Adipocyte (in vitro differentiated cells): ENCODE measurements at places on chromosomes 6 and 20.
A peak's percentile ranks its signal among the peaks of the same experiment; 100 is the strongest.

DNA sequence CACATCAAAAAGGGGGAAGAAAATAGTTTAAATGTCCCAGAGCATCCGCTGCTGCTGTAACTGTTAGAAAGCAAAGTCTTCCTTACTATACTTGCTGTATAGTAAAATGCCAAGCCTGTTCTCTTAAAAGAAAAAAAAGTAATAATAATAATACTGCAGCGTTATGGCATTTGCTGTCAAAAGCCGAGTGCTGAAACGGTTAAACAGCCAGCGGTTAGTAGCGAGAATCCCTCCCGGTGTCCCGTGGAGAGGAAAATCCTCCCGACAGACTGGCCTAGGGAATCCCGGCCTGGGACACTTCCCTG lies 19.5 kb upstream of the NFATC2 start:
- DNase-seq, result no peak

- DNase-seq, result no peak
These were observed 23.9 kb downstream of the KDM1B start for GRCh38 chr6:18178960-18179615.

DNA sequence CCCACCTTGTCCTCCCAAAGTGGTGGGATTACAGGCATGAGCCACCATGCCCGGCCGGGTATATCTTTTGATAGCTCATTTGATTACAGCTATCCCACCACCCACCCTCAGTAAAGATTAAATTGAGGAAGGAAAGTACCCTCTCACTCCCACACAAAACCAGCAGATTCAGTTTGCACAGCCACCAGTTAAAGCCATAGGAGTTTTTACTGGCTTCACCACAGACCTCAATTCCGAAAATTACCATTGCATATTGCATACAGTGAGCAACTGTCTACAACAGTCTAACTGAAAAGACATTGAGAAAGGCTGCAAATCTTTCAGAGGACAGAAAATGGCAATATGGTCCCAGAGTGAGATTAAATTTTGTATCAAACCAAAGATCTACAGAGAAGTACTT lies 34.9 kb downstream of the ESF1 start:
- no peak for DNase-seq

GRCh38 chr6:89547281-89547680 lies 91.3 kb downstream of the LYRM2 start:
- DNase-seq, result no peak

DNA sequence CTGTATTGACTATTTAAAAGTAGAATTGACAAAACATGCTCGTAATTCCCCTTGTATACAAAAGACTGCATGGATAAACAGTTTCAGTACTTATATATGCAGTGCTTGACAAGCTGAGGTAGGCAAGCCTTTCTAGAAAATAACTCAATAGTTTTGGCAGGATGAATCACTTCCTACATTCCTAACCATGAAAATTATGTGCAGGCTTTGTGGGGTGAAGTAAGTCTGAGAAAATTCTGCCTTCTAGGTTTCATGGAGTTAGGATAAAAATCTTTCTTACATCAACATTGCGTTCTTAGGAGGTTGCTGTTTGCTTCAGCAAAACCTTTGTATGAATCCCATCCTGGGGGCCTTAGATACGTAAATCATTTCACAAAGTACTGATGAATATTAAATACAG lies 801.4 kb upstream of the EYS start:
- DNase-seq, result peak; percentile 60

DNA sequence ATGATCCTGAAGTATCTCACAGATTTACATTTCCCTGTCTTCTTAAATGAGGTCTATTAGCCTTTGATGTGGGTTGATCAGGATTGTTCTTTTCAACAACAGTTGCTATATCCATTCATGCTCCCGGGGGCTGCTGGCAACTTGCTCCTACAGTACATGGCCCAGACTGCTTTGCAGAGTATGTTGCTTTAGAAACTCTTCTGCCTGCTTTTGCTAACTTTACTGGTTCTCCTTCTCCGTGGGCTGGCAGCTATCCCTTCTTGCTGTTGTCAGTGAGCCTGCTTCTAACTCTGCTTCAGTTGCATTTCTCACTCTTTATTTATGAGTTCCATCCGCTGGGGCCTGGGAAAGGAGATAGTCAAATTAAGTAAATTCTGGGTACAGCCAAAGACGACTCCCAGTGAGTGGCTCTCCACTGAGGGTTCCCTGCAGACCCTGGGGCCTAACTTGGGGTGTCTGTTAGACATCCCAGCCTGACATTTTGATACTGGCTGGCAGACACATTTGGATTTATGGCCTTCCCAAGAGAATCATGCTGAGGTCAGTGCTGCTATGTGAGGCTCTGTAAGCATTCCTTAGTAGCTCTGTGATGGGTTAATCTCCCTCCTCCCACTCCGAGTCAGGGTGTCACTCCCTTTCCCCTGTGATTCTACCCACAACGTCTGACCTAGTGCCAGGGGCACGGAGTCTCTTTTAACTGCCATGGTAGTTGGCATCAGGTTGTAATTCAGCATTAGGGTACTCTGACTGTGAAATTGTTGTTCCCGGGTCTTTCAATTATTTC lies 73.6 kb downstream of the SLX4IP start:
- DNase-seq, result peak; percentile 22

DNA sequence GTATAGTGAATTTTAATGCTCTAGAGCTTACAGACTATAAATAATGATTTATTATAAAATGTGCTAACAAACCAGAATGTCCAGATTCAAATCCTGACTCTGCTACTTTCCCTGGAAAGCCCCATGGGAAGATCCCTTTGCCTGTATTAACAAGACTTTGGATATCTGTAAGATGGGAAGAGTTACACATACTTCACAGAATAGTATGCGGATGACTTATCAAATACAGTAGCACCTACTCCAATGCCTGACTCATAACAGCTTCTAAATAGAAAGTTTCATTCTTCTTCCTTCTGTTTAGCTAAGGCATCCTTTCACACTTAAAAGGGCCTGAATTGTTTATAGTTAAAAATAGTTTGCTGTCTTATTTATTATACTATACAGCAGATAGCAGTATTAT lies 166.3 kb downstream of the KCNQ5 start:
- peak; percentile 58 for DNase-seq

- DNase-seq, result no peak
These were observed 896.4 kb downstream of the TFAP2A start for GRCh38 chr6:9518431-9518830.
